ENCODE measurements at places on chromosomes 11 and 22.
A peak's percentile ranks its signal among the peaks of the same experiment; 100 is the strongest.

DNA sequence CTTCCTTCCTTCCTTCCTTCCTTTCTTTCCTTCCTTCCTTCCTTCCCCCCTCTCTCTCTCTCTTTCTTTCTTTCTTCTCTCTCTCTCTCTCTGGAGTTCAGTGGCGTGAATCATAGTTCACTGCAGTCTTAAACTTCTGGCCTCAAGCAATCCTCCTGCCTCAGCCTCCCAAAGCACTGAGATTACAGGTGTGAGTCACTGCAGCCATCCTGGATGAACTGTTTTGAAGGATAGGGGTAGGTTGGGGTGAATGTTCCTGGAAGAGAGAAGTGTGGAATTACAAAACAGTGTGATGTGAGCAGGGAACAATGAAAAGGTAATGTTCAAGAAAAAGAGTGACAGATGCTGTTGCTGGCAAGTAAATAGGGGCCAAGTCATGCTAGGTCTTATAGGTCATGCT is 12.4 kb upstream of the PLET1 start:
- no peak for DNase-seq

DNA sequence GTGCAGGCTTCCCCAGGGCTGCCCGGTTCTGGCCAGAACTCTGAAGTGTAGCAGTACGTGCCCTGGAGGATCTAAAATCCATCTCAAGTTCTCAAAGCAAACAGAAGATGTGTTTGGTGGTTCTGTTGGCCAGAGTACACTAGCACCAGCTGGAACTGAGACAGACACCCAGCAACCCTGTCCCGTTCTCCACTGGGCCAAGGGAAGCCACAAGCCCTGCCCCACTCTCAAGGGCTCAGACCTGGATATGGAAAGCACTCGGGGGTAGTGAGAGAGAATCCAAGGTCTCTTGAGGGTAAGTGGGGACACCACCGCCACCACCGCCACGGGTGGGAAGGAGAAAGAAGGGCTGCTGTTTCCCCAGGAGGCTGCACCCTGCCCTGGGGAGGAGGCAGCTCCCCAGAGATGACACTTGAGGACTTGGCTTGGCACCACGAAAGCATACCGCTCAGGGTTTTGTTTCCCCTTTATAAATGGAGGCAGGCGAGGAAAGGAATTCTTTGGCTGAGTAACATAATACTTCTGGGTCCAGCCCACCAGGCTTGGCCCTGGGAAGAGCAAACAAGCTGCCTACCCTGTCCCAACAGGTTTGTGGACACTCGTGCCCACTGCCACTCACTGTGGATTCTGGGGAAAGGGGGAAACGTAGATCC is 56.1 kb upstream of the POU2AF1 start:
- no peak for DNase-seq

DNA sequence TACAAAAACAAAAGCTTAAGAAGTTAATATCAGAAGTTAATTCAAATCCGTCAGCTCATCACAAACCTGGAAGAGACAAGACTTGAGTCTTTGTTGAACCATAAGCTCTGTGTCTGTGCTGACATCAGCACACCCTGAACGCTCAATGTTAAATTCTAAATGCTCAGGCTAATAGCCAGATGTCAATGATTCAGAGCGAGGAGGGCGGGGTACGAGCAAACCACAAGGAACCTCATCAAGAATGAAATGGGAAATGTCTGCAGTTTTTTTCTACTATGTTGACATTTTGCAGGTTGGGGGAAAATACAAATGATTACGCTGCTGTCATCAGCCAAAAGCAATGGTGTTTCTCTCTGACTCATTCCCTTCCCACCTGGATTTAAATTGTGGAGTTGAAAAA is 1057.2 kb downstream of the NTM start:
- peak; percentile 10 for DNase-seq

DNA sequence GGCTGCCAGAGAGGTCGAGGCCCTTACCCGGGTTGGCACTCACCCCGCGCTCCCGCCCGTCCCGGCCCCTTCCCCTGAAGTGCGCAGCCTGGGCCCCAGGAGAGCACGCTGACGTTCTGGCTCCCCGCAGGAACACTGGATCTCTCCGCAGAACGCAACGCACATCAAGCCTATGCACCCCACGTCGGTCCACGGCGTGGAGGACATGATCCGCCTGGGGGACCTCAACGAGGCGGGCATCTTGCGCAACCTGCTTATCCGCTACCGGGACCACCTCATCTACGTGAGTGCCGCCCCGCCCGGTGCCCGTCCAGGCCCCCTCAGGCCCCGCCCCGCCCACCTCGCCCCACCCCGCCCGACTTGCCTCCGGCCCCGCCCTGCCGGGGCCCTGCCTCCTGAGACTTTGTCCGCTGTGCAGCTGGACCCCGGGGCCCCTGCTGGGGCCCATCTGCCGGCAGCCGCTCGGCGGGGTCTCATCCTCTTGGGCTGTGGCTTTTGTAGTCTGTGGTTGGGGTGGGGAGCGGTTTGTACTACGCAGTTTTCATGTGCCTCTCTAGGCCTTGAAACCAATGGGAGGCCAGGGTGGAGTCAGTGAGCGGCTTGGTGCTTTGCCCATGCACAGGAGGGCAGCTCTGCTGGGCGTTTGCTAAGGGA is 19.7 kb downstream of the MYO7A start:
- peak; percentile 86 for DNase-seq

GRCh38 chr22:38490915-38491314 is 15.2 kb downstream of the DDX17 start:
- DNase-seq: no peak

DNA sequence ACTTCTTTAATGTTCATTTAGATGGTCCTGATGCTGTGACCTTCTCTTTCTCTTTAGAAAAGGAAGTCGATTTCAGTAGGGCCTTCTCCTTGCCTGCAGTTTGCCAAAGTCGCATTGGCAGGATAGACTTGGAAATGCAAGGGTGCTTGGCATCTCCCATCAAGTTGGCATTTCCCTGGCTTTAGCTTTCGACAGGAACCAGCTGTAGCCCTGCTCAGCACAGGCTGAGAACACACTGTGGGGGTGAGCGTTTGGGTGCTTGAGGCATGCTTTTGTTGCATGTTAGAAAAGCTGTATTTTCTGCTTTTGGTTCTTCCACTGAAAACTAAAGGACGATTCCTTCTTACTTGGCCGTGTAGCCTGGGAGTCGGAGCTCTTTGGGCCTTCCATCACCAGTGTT is 37.7 kb downstream of the LDLRAD3 start:
- no peak for DNase-seq

- DNase-seq: no peak
Observed at GRCh38 chr11:109401545-109401944, 20.4 kb upstream of the C11orf87 start.

- no peak for DNase-seq
Observed at GRCh38 chr11:120771551-120772060, 252.3 kb upstream of the TBCEL start.

GRCh38 chr22:29883045-29883774 is at the start of gene MTMR3:
Gene MTMR3 (plus strand): TSS chr22:29883174. CDS start chr22:29971060, 87,886 bp downstream.
- peak; percentile 92 for DNase-seq

Data from DND-41 (cell line).